Stimulated activated CD4-positive, alpha-beta T cell treated with anti-CD3 and anti-CD28 coated beads, Interleukin-15, amount 100 ng/mL, for 24 hours (primary cell): ENCODE measurements at places on chromosomes 4 and X.
A peak's percentile ranks its signal among the peaks of the same experiment; 100 is the strongest.

GRCh38 chr4:146485968-146486367 is 35.8 kb downstream of the SLC10A7 start:
- DNase-seq = no peak

- peak; percentile 38 for DNase-seq
Observed at GRCh38 chrX:77446908-77447652, at the start of gene FGF16. TSS of gene FGF16 (plus strand) at chrX:77447389. CDS start at chrX:77447675, 286 bp downstream.

- DNase-seq = no peak
Observed at GRCh38 chrX:69046996-69047490, 118.2 kb downstream of the PJA1 start.

DNA sequence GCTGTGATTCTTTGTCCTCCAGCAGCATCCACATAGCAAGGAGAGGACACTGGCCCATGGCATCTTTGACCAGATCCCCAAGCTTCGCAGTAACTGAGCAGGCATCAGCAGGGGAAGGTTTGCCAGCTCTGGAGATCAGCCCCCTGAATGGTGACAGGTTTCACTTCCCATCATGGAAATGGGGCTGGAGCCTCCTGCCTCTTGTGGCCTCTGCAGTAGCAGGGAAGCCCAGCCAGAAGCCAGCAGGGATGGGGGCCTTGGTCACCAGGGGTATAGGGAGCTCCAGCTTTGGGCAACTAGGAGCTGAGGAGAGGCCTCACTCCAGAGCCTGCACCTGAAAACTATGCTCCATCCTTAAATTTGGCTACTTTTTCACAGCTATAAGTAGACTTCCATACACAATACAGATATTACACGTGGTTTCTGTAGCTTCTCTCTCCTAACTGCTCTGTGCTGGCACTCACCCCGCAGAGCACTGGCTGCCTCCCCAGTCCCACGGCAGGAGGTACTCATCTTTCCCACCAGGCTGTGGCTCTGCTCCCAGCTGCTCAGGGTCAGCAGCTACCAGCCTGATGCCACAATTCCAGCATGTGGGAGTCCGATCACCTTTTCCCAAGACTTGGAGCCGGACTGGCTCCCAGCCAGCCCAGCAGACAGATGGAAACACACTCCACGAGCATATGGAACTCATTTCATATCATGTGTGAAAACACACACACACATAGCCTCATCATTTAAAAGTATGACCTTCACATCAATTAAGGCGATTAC is 2.8 kb downstream of the TMEM271 start:
- no peak for DNase-seq

GRCh38 chr4:76596713-76597112 is 161.7 kb downstream of the SHROOM3 start:
- DNase-seq = no peak

DNA sequence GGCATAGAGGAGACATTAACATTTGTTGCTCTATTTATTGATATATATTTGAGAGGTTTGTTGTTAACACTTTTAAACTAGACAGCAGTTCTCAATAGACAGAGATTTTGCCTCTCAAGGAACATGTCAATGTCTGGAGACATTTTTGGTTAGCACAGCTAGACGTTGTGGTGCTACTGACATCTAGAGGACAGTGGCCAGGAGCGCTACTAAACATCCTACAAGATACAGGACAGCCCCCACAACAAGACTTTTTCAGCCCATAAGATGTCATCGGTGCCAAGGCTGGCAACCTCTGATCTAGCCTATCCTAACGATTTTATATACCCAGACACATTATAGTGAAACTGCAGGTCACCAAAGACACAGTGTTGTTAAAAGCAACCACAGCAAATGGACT is 18.4 kb upstream of the CTSO start:
- no peak for DNase-seq

GRCh38 chrX:439241-439640 is 52.5 kb upstream of the PPP2R3B start:
- DNase-seq = no peak

DNA sequence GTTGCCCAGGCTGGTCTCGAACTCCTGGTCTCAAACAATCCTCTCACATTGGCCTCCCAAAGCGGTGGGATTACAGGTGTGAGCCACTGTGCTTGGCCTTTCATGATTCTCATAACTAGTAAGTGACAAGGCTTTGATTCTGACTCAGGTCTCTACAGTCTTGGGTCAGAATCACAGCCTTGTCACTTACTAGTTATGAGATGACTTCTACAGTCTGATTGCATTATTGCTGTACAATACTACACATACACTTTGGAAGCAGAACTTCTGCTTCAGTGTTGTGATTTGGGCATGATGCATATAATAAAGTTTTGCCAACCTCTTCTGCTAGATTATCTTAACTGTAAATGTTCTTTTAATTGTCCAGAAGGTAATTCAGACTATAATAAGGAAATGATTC is 123.3 kb downstream of the KDM6A start:
- peak; percentile 10 for DNase-seq

GRCh38 chrX:19360903-19361302 is 17.2 kb downstream of the PDHA1 start:
- DNase-seq = no peak

DNA sequence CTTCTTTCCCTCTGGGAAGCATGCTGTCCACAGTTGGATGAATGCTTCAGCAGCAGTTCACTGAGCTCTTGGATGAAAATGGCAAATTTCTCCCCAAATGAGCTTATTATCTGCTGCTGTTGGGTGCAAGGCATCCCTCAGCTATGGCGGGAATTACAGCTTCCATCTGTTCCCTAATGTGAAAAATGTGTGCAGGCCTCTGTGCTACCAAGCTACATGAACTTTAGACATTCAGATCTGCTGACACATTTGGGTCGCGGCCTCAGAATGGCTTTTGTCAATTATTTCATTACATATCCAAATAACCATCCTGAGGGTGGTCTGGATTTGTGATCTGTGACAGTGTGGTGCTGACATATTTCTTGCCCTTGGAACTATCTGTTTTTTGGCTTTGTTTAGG is 119.5 kb upstream of the SCML1 start:
- DNase-seq = no peak

DNA sequence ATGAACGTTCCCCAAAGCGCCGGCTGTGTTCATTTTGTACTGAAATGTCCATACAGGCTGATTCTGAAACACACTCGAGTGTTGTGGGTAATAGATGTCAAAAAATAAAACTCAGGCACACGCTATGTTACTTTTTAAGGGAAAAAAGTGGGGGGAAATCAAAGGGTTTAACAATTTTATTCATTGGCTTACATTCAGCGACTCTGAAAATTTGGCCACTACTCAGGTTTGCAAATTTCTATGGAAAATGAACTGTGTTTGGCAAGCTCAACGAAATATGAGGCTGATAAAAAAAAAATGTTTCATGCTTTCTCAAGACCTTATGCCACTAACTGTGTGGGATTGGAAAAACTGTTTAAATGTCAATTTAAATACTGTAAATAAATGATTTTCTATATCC is 18.5 kb downstream of the AMELX start:
- no peak for DNase-seq

GRCh38 chr4:8761824-8762205 is 109.8 kb downstream of the HMX1 start:
- DNase-seq = no peak

GRCh38 chr4:159137176-159137575 is 34.3 kb downstream of the RAPGEF2 start:
- no peak for DNase-seq

GRCh38 chr4:82623121-82623683 is 61.4 kb upstream of the TMEM150C start:
- no peak for DNase-seq

DNA sequence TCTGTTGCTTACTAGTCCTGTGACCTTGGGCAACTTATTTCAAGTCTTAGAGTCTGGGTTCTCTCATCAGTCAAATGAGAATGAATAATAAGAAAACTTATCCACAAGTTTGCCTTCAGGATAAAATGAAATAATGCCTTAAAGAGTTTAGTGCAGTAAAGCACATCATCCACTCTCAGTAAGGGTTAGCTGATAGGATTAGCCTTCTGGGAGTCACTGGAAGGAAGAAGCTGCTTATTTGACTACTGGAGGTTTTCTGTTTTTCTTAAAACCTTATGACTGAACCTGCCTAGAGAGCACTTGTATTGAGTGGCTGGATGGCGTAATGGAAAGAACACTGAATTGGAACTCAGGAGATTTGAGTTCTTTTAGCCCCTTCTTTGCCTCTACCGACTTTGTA is 1.8 kb downstream of the RNF128 start:
- DNase-seq = no peak

DNA sequence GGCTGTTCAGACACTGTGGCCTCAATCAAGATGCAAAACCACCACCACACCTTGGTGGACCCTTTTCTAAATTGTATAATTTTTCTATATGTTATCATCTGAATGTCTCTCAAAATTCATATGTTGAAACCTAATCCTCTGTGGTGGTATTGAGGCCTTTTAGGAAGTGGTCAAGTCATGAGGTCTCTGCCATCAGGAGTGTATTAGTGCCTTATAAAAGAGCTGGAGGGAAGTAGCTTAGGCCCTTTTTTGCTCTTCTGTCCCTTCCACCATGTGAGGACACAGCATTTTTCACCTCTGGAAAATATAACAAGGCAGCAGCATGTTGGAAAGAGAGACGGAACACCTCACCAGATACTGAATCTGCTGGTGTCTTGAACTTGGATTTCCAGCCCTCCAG is 30.5 kb upstream of the DKK2 start:
- DNase-seq = no peak

DNA sequence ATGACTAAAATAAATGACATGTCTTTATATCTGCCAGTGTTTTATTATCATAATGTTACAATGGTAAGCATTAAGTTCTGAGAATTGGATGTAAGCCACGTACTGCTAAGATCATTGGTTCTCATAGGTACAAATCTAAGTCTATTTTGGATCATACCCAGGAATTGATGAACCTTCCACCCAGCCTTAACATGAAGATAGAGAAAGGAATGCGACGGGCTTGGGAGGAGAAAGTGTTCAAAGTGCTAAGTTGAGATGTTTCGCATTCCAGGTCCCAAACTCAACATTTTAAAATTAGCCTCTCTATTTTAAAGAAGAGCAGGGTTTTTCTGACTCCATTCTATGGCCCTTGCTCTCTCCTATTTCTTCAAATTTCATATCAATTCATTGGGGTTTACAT is 54.9 kb upstream of the FRAS1 start:
- DNase-seq = no peak

- no peak for DNase-seq
Observed at GRCh38 chr4:172521248-172521647, 647.4 kb upstream of the GALNT7 start.

DNA sequence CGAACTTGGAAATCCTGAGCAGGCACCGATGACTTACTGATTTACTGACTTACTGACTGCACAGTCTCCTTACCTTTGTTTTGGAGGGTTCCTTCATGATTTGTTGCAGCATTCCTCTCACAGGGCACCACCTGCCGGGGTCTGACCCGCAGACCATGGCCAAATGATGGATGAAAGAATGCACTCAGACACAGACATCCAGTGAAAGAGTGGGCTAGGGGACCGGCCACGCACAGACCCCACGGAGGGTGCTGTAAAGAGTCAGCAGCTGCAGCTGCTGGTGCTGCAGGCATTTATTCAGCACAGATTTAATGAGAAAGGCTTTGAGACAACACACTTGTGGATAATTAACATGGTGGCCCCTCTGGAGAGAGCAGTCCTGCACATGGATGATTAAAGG is 3.4 kb downstream of the MAGEB5 start:
- no peak for DNase-seq

- DNase-seq = no peak
Observed at GRCh38 chrX:46653482-46653881, 79.9 kb downstream of the CHST7 start.

GRCh38 chr4:56409511-56410090 is 22.3 kb upstream of the AASDH start:
- no peak for DNase-seq

DNA sequence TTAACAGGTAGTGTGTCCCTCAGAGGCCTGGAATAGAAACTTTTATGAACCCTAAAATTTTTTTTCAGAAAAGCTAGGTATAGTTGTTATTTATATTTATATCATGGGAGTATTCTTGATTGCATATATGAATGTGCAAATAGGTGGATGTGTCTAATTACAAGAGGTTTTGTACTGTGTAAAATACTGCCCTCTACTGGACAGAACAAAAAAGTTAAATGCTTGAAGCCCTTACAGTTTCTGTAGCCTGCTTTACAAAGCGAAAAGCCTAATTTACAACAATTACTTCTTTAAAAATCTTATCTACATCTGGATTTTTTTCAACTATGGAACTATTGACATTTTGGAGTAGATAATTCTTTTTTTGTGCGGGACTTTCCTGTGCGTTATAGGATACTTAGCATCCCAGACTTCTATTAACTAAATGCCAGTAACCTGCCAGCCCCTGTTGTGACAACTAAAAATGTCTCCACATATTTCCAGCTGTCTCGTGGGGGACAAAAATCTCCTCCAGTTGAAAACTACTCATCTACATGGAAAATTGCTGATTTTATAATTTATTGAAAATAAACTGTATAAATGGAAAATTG is 35.1 kb downstream of the ENPEP start:
- no peak for DNase-seq

- no peak for DNase-seq
Observed at GRCh38 chrX:120559804-120560203, 958 bp downstream of the CUL4B start.

DNA sequence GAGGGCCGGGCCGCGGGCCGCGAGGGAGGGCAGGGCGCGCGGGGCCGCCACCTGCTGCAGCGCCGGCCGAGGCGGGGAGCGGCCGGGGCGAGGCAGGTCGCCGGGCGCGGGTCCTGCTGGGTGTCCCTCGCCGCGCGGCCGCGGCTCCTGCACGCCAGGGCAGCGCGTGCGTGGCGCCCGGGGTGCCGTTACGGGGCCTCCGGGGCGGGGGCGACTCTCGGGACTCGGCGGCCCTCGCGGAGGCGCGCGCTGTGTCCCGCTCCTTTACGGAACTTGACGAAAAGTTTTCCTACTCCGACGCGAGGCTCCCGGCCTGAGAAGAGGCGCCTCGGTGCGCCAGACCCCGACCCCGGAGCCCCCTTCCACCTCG is 329 bp downstream of the TBC1D14 start:
- DNase-seq = peak; percentile 63

DNA sequence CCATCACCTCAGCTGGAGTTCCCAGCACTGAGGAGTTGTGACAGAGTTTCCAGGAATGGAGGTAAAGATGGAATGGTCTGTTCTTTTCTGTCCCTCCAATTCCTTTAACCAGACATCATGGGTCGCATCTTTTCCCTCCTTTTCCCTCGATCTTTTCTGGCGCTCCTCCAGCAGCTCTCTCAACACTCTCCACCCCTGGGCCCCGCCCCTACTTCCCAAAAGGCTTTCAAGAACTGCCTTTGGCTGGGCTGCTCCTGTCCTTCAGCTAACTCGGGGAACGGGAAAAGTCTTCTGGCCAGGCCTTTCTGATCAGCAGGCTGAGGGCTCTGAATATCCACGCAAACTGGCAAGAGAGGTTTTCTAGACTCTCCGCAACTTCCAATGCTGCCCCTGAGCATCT is 34.0 kb downstream of the UTP14A start:
- DNase-seq = no peak
